ENCODE measurements at places on chromosomes 5 and 9.

DNA sequence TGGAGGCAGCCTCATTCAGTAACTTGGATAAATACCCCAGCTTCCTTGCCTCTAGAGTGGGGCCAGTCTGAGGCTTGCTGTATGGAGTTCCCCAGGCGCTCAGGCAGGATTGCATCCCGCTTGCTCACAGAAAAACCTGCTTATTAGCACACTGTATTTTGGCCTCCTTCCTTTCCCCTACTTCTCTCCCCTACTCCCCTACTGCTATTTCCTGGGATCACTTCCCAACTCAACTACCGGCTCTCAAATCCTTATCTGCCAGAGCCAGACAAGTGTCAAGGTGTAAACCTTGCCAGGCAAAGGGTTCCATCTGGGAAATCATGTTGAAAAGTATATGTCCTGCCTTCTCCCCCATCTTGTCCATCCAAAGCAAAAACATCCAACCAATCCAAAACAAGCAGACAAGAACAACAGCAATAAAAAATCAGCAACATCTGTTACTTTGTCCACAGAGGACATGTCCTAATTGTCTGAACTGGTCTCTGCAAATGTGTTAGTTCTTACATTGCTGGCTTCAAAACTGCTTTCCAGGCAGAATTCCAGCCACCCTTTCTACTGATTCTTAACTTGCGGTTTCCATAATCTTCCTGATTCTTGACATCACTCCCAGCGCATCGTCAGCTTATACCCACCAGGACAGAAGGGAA is 164.1 kb upstream of the SEMA6A start:
- DNase-seq = no peak

GRCh38 chr5:39224196-39224761 is 4.9 kb upstream of the FYB1 start:
- peak; percentile 26 for DNase-seq

- peak; percentile 85 for DNase-seq
Measured at GRCh38 chr5:134124289-134125038, 10.0 kb downstream of the TCF7 start.

GRCh38 chr9:36092509-36093215 is 43.9 kb upstream of the GLIPR2 start:
- DNase-seq = no peak

DNA sequence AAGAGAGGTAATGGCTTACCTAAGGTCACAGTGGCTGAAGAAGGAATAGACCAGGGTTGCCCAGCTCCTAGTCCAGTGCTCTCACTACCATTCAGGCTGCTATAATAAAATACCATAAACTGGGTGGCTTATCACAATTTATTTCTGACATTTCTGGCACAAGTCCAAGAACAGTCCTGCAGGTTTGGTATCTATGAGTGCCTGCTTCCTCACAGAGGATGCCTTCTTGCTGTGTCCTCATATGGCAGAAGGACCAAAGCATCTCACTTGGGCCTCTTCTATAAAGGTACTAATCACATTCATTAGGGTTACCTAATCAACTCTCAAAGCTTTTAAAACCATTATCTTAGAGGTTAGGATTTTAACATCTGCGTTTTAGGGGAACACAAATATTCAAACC is 17.2 kb downstream of the STARD4 start:
- DNase-seq = no peak

GRCh38 chr5:138583984-138584637 is 8.9 kb upstream of the HSPA9 start:
- DNase-seq = no peak

GRCh38 chr5:132637241-132637640 is 20.7 kb upstream of the IL13 start:
- DNase-seq = no peak

DNA sequence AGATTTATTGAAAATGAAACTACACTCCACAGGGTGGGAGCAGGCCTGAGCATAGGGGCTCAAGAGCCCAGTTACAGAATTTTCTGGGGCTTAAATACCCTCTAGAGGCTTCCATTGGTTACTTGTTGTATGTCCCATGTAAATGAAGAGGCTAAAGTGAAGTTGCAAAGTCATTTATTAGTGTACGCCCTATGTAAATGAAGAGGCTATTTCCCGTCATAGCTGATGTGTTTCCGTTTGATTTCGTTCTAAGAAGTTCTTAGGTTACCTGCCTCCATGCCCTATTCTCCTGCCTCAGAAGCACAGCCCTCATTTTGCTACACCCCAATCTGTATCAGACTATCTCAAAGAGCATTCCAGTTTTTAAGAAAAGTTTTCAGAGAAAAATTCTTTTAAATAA is 107.0 kb upstream of the SLC12A2 start:
- no peak for DNase-seq

DNA sequence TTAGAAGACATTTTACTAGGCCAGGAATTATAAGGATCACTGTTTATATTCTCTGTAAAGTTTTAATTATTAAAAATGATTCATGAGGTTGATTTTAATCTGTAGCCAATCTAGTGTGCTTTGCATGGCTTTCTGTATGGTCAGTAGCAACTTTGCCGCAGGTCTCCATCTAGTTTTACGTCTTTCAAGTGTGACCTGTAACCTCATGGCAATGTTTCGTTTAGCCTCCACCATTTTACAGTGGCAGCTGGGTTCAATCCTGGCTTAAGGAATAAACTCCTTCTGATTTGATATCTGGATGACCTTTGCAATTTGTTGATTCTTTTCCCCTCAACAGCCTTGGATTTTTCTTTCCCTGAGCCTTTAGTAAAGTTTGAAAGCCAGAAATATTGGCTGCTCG is 434.5 kb upstream of the CDH9 start:
- DNase-seq = no peak

DNA sequence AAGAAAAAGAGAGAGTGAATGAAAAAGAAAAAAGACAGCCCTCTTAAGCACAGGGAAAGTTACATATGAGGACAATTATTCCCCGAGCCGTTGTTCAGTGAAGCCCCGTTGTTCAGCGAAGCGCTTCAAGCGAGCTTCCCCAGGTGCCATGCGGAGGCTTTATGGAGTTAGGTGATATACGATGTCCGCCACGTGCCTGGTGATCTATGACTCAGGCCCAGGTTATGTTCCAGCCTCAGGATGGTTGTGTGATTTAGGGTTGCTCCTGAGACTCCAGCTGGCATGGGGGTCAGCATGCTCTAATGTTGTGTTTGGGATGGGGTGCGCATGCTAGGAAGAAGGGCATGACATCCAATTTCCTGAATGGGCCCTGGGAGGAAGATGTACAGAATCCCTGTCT is 365.6 kb downstream of the CDK5RAP2 start:
- DNase-seq = no peak

DNA sequence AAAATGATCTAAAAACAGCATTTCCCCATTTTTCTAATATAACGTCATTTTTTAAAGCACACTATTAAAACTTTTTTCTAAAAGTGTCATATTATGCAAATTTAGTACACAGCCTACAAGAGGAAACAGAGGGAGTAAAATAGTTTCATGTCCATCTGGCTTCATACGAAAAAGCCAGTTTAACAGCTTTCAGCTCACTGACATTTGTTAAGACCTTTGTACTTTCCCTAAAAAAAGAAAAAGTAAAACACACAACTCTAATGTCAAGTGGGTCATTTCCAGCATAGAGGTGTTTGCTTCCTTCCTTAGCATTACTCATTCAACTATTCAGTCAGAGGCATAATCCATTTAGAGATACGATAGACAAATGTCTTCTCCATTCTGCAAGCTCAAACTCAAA is 49.4 kb downstream of the ABHD17B start:
- no peak for DNase-seq

Data from H54 (cell line).